Astrocyte of the cerebellum (primary cell): ENCODE measurements at places on chromosomes 11 and 22.
A peak's percentile ranks its signal among the peaks of the same experiment; 100 is the strongest.

GRCh38 chr11:117197516-117198456 is 1.4 kb upstream of the TAGLN start:
- DNase-seq: no peak

GRCh38 chr22:31948002-31948401 is 3.7 kb downstream of the YWHAH start:
- no peak for DNase-seq

- no peak for DNase-seq
Observed at GRCh38 chr11:110053848-110054414, 39.3 kb upstream of the ZC3H12C start.

- DNase-seq: no peak
Observed at GRCh38 chr11:65887723-65888162, 528 bp downstream of the FIBP start.

- no peak for DNase-seq
Observed at GRCh38 chr11:61406991-61407728, 14.8 kb downstream of the TMEM216 start.

DNA sequence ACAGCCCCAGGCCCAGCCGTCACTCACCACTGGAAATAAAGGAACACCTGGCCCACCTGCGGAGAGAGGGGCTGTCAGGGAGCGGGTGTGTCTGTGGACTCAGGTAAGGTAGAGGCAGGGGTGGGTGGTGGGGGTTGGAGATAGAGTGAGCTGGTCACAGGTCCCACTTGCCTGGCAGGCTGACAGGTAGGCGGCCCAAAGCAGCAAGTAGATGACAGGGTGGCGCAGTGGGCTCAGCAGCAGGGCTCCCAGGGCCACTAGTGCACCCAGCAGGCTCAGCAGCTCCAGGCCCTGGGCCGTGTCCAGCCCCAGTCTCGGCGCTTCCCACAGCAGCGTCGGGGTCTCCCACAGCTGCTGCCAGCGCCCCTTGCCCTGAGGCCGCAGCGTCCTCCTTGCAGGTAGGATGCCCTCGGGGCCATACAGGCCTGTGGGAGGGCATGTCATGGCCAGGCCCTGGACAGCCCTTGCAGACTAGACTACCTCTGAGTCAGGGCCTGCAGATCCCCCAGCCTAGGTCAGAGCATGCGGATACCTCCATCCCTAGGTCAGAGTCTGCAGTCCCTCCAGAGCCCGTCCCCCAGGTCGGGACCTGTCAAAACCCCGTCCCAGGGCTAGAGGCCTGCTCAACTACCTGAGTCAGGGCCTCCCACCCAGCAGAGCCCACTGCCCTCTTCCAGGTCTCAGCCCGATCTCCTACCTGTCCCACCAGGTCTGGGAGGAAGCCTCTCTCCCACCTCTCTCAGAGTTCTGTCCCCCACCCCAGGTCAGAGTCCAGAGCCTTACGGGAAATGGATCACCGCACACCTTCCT is 686 bp downstream of the LMF2 start:
- DNase-seq: no peak

- DNase-seq: peak; percentile 65
Observed at GRCh38 chr11:10122326-10123197, 171.5 kb downstream of the SBF2 start.

- DNase-seq: no peak
Observed at GRCh38 chr22:46875089-46875488, 112.6 kb downstream of the TBC1D22A start.

DNA sequence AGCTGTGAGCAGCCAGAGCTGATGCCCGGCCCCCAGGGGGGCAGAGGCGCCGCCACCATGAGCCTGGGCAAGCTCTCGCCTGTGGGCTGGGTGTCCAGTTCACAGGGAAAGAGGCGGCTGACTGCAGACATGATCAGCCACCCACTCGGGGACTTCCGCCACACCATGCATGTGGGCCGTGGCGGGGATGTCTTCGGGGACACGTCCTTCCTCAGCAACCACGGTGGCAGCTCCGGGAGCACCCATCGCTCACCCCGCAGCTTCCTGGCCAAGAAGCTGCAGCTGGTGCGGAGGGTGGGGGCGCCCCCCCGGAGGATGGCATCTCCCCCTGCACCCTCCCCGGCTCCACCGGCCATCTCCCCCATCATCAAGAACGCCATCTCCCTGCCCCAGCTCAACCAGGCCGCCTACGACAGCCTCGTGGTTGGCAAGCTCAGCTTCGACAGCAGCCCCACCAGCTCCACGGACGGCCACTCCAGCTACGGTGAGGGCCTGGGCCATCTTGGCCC is 6.1 kb downstream of the CDC42EP1 start:
- DNase-seq: no peak

DNA sequence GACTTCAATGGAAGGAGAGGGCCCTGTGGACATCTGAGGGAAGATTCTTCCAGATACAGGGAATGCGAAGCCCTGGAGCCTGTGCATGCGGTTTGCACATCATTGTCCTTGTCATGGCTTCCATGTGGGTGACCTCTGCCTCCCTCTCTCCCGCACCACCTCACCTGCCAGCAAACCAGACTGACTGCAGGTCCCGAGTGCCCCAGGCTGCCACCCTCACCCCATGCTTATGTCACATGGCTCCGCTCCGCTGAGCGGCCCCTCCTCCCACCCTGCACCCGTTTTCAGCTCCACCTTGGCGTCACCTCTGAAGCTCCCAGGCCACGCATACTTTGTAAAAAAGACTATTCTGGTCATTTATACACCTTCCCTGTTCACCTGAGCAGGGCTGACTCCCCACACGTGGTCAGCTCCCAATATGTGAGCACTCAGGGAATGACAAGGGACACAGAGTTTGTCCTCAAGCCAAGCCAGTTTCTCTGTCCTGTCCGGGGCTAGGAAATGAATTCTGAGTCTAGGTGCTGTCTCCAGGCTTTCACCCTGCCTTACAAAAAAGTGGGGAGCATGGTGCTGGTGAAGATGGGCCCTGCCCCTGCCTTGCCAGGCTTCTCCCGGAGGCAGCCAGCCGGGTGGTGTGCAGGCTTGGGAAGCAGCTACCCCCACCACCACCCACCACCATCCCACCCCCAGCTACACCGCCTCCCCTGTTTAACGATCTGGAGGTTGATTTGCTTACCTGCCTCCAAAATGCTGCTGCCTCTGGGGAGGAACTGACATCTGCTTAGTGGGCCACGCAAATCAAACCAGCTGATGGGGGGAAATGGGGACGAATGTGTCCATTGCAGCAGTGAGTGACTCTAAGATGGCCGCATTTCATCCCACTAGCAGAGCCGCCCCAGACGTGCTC is 32.7 kb downstream of the FAM83F start:
- DNase-seq: no peak

DNA sequence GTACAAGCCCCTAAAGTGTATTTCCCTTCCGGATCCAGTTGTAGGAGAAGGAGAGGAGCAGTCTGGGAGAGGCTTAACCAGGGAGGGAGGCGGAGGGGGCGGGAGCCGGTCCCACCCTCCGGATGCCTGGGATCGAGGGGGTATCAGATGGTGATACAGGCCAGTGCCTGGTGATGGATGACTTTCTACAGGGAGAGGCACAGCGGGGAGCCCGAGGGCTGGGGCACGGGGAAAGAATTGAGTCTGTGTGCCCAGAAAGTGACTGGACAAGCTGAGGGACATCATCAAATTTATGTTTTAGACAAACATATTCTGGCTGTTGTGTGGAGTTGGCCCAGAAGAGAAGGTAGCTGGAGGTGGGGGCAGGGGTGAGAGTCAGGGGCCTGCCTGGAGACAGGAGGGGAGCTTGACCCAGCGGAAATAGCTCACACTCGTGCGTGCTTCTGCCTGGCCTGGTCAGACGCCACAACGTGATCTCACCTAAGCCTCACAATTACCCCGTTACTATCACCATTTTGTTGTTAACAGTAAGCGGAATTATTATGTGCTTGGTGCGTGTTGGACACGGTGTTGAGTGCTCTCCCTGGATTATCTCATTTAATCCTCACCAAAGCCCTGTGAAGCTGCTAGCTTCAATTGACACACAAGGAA is 42.4 kb downstream of the AMPD3 start:
- no peak for DNase-seq

GRCh38 chr11:75001686-75002085 is 13.0 kb downstream of the NEU3 start:
- DNase-seq: no peak

DNA sequence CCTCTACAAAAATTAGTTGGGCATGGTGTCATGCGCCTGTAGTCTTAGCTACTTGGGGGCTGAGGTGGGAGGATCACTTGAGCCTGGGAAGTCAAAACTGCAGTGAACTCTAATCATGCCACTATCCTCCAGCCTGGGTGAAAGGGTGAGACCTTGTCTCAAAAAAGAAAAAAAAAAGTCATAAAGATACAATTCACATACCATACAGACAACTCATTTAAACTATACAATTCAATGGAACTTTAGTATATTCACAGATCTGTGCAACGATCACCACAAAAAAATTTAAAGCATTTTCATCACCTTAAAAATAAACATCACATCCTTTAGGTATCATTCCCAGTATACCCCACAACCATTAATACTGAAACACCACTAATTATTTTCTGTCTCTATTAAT is 201.2 kb downstream of the PGR start:
- no peak for DNase-seq

DNA sequence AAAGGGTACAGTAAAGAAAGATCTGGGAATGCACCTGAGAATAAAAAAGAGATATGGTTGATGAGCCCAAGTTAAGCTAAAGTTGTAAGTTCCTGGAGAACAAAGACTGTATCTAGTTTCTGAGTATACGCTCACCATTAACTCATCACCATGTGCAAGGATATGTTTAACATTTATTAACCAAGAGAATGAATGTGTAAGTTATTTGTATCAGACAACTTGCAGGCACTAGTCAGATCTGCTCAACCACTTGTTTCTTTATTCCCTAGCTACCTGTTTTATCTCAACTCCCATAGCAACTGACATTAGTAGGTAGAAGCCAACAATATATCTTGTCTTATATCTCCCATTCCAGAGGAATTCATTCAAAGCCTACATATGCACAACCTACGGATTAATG is 74.9 kb upstream of the KCNA4 start:
- DNase-seq: no peak

DNA sequence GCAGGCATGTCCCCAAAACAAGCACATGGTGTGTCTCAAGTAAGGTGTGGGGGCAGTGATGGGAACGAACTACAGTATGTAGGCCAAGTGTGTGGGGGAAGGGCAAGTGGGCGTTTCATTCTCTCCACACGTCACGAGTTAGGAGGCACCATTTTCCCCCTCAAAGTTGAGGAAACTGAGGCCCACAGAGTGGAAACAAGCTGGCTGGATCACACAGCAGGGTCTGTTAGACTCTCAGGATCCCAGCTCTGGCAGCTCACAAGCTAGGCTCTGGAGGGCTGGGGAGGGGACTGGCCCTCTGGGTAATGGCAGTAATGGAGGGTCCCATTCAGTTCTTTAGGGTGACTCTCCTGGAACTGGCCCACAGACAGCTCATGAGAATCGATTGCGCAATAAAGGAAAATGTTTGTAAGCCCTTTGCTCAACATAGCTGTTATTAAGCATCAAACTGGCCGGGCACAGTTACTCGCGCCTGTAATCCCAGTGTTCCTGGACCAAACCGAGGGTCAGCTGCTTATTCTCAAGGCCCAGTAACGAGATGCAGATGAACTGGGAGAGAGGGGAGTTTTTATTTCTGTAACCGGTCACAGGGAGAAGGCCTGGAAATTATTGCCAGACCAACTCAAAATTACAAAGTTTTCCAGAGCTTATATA is 24.1 kb upstream of the TUB start:
- no peak for DNase-seq

GRCh38 chr22:24359452-24360120 is 67.8 kb upstream of the ADORA2A start:
- DNase-seq: no peak
